Stimulated activated CD4-positive, alpha-beta T cell treated with anti-CD3 and anti-CD28 coated beads, TNF-alpha, amount 100 ng/mL, for 48 hours (primary cell): ENCODE measurements at places on chromosomes 6 and 20.
A peak's percentile ranks its signal among the peaks of the same experiment; 100 is the strongest.

DNA sequence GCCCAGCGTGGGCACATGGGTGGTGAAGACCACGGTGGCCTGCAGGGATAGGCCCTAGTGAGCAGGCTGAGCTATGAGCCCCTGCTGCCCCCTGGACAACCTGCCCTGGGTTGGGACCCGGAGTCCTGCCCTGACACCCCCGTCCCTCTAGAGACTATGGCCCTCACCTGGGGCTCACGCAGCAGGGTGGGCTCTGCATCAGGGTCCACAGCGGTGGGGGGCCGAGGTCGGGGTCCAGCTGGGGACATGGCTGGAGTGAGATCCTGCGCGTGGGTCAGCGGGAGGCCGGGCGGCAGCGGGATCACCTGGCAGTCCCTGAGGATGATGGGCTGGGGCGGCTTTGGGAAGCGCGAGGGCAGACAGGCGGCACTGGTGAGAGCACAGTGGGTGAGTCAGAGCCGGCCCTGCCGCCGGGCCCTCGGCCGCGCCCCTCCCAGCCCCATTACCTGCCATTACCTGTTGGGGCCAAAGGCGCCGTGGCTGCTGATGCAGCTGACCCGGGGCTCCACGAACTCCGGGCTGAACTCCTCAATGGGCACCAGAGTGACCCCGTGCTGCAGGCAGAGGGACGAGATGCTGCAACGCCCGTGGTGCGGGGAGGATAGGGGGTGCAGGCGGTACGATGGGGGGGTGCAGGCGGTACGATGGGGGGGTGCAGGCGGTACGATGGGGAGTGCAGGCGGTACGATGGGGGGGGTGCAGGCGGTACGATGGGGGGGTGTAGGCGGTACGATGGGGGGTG, 27.9 kb downstream of the ADRM1 start:
- DNase-seq = no peak

- no peak for DNase-seq
Observed at GRCh38 chr20:46375771-46376170, 30.6 kb downstream of the ELMO2 start.

DNA sequence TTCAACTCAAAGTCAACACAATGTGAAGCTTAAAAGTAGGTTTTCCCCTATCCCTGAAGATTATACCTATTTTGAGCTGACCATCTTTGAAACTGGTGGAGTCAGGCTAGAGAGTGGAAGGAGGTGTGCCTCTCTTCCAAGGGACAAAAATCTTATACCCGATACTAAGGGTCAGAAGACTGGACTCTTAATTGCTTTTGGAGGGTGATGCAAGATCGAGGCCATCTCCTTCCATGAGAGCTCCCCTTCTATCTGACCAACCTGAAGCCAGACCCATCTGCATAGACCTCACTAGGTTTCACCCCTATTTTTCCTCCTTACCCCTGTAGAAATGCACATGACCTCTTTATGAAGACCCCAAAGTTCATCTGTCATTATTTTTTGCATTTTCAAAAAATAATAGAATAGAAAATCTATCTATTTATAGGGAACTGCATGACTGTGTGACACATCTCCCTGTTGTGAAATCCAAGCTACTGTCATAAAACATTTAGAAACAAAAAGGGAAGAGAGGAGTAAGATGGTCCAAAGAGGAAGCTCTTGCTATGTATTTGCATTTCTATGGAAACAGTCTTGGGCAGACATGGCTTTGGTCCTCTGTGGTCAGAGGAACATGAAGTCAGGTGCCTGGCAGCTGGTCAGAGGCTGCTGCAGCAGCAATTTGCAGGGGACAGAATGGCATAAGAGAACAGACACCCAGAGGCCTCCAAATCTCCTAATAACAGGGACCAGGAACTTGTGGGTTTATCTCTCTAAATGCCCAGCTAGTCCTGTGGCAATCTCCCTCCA, 349.2 kb downstream of the MAFB start:
- no peak for DNase-seq

DNA sequence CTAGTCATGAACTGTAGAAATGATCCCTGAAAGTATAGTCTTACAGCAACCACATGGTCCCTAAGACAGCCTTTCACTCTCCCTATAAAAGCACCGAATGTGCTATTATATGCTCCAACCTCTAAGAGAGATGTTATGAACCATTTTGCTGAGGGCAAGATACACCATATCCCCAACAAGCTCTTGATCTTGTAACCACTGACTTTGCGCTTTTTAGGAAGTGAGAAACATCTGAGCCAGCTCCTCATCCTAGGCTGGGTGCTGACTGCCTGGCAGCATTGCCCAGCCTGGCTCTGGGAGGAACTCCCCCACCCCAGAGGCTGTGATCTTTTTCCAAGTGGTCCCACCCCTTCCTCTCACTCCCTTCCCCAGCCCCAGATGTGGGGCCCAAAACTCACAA, 3.1 kb upstream of the EMILIN3 start:
- DNase-seq = no peak

GRCh38 chr20:37504404-37505096, 16.5 kb upstream of the NNAT start:
- DNase-seq = no peak

- no peak for DNase-seq
Observed at GRCh38 chr6:137909533-137909932, 42.5 kb downstream of the TNFAIP3 start.

GRCh38 chr20:62742550-62742949, 33.9 kb downstream of the NTSR1 start:
- no peak for DNase-seq

GRCh38 chr20:49210101-49210756, 9.0 kb upstream of the DDX27 start:
- DNase-seq = no peak

DNA sequence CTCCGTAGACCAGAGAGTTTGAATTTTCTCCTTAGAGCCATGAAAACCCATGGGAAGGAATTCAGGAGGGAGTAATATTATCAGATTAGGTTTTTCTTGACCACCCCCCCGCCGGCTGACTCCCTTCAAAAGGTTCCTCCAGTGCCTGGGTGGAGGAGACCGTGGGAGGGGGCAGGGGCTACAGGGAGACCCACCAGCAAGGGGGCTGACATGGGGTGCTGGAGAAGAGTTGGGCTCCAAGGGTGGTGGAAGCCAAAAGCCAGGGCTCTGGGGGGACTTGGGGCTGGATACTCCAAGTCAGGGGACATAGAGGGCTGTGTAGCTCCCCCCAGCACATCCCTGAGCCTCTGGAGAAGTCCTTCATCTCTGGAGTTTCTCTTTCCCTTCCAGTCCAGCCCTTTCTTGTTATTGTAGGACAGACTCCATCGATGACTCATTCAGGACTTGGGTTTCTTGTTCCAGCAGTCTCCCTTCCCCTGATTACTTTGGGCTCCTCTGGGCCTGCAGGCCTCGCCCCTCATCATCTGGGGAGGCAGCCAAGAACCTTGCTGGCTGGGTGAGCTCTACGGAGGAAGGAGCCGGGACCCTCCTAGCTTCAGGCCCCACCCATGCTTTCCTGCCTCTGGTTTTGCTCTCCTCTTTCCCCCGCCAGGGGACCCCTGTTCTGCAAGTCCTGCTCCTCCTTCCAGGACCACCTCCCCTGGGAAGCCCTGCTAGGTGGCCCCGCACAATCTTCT, 10.5 kb upstream of the KIAA1755 start:
- no peak for DNase-seq

GRCh38 chr6:13175759-13176158, 152.6 kb downstream of the TBC1D7 start:
- DNase-seq = no peak

DNA sequence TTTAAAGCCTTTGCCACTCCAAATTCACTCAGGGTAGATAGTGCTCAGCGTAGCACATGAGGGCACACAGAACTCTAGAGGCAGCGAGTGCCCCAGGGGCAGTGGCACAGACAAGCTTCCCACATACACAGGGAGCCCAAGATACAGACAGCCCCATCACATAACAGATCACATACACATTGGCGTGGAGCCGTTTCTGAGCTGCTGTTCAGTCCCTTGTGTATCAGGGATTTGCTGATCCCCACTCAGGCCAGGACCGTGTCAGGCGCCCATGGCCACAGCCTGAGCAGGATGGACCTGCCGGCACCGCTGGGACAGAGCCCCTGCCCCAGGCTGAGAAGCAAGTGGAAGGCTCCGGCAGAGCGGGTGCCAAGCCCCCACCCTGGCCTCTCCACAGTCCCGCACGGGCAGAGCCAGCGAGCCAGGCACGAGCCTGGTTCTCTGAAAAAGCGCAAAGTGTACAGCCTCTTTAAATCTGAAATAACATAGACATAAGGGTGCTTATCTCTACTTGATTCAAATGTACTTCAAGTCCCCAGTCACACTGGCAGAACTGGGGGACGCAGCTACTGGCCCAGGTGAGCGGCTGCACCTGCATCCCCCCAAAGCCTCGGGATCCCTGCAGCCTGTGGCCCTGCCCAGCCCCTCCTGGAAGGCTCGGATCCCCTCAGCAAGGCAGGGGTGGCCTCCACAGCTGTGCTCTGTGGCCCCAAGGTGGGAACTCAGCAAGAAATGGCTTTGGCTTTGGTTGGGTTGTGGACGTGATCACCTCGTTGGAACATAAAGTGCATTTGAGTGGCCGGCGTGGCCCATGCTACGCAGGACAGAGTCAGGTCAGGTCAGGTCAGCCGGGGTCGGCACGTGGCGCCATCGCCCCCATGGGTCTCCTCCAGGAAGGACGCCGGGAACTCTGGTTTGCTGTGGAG, 231.3 kb downstream of the ERMARD start:
- DNase-seq = no peak

DNA sequence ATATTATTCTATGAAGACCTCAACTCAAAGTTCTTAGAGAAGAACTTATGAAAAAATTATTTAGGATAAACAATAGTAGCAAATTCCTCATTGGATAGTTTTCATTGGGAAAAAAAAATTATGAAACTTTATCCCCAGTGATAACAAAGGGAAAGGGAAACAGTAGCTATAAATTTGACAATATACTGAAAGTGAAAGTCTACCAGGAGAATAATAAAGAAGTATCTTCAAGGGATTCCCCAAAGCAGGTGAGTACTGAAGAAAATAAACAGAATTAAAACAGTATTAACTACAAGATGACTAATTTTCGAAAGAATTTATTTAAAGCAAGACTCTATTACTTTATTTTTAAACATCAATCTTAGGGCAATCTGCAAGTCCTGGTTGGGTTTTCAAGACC, 56.4 kb downstream of the REPS1 start:
- no peak for DNase-seq

- no peak for DNase-seq
Observed at GRCh38 chr6:122931916-122932315, 64.1 kb upstream of the CLVS2 start.

DNA sequence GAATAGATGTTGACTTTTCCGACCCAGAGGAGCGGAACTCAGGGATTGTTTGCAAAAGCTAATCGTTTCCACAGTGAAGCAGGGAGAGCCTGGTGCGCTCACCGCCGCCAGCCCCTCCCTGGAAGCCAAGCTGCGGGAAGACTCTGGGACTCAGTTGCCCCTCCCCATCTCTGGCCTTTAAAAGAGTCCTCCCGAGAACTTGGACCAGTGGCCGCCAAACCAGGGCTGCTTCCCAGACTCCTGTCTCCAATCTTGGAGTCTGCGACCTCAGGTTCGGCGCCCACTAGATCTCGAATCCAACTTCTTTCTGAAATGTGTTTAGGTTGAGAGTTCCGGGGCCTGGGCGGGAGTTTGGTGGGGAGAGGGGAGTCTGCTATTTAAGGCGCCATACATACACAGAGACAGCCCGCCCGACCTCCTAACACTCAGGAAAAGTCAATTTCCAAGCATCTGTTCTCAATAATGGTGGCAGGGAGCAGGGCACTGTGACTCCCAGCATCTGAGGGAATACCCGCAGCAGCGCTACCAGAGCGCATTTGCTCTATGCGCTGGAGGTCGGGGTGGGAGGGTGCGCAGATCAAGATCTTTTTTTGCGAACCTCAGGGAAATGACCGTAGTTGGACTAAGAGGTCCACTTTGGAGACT, 800 bp upstream of the GRIK2 start:
- no peak for DNase-seq

GRCh38 chr6:29749668-29750067, 26.4 kb downstream of the HLA-F start:
- DNase-seq = no peak

- DNase-seq = no peak
Observed at GRCh38 chr6:138680085-138680484, 93.5 kb upstream of the CCDC28A start.

DNA sequence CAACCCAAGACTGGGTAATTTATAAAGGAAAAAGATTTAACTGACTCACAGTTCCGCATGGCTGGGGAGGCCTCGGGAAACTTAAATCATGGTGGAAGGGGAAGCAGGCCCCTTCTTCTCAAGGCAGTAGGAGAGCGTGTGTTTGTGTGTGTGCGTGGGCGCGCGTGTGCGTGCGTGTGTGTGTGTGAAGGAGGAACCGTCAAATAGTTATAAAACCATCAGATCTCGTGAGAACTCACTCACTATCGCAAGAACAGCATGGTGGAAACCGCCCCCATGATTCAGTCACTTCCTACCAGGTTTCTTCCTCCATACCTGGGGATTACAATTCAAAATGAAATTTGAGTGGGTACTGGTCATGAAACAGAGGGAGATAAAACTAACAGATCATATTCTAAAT, 220.1 kb upstream of the EYS start:
- no peak for DNase-seq

- no peak for DNase-seq
Observed at GRCh38 chr6:2221726-2222274, 23.6 kb downstream of the GMDS start.

- DNase-seq = peak; percentile 56
Observed at GRCh38 chr6:7073821-7074525, 33.8 kb upstream of the RREB1 start.

- no peak for DNase-seq
Observed at GRCh38 chr6:97066056-97066455, 141.5 kb downstream of the KLHL32 start.

DNA sequence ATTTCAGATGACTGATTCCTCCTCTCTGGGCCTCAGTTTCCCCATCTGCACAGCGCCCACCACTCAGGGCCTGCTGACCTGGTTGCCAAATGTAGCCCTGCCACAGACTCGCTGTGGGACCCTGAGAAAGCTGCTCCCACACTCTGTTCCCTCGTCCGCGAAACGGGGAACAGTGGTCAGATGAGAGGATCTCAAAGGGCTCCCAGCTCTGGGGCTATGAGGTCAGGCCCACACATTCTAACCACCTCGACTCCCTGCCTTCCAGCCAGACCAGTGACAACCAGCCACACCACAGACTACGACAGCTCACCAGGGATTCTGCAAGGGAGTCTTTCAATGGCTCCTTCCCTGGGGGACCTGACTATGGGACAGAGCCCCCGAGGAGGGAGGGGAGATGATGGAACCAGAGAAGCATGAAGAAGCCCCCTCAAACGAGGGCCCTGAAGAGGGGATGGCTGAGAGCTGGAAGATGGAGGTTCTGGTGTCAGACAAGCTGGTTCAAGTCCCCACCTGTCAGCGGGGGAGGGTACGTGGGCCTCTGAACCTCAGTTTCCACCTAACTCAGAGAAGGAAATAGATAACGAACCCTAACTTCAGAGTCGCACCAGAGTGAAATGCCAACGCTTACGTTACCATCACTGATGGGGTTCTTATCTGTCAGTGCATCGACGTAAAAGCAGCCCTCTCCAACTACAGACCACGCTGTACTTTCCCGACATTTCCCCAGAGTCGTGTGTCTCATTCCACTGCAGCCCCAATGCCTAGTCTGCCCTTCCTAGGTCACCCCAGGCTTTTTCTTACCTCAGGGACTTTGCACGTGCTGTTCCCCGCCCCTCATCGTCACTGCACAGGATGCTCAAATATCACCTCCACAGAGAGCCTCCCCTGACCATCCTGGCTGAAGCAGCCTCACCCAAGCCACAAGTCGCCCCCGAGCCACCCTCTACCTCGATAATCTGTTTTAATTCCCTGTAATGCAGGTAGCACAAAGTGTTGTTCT, 60.5 kb downstream of the PREX1 start:
- DNase-seq = no peak
